ENCODE measurements at places on chromosomes 2 and 18.

DNA sequence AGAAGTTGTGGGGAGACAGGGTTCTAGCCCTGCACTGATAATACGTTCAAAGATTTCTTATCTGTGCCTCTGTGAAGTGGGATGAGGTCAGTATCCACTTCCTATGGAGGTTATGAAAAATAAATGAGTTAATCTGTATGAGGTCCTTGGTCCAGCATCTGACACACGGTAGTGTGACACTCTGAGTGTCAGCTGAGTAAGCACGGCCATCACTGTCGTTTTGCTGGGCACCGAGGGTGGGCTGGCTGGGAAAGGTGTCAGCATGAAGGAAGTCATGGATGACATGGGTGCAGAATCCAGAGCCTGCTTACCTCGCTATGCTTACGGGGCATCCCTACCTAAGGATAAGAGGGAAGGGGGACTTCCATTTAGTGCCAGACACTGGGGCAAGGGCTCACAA is 150.3 kb downstream of the INHBB start:
- no peak for DNase-seq

GRCh38 chr18:73355121-73355520 is 487.3 kb upstream of the NETO1 start:
- DNase-seq: no peak

DNA sequence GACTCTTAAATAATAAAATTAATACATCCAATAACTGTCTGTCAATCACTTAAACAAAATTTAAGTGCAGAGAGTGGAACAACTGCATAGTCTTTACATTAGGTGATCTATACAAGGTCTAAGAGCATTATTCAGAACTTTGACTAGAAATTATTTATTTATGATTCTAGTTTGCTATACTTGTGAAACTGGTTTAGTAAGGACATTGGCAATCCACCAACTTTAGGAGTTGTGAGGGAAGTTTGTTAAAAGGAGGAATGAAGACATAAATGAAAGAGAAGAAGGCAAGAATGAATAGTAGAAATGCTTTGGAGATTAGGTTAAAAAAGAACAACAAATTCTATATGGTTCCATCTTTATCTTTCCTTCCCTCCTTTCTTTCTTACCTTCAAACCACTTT is 217.5 kb downstream of the GPD2 start:
- no peak for DNase-seq

DNA sequence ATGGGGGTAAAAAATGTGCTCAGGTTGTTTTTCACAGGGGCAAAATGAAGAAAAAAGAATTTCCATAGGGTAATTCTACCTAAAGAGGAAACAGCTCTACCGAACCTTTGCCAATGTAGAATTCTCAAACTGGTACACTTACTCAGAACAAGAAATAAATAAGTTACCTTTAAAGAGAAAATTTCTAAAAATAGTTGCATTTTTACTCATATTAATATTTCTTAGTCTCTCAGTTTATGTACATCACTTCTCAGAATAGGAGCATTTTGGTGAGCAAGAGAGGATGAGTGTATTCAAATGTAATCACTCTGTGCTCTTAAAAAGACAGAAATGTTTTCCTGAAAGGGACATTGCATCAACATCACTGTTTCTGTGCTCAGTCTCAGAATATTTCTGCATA is 574.7 kb upstream of the SLC8A1 start:
- DNase-seq: no peak

- no peak for DNase-seq
These were observed 494.7 kb downstream of the STK39 start for GRCh38 chr2:167752734-167753133.
